ENCODE measurements at places on chromosomes 2 and 18. TPM values are rescaled to one million over a fixed set of nuclear protein-coding genes. Genes with fewer than 3 reads are reported as not detected.

Gene CHST9
- total RNA-seq: not detected

Gene RESP18
- total RNA-seq: not detected

Gene FER1L5
- not detected for total RNA-seq

Gene OR6B2
- total RNA-seq: not detected

Gene KLHL30
- not detected for total RNA-seq
